ENCODE measurements at places on chromosomes 12 and 14. TPM values are rescaled to one million over a fixed set of nuclear protein-coding genes. Genes with fewer than 3 reads are reported as not detected.

Gene TTC6
- not detected for total RNA-seq

Gene GLT8D2
- 0.58 TPM for total RNA-seq

- ATAC-seq, result no peak
Measured at GRCh38 chr14:66443785-66444184, 42.4 kb upstream of the CCDC196 start.

Gene MYH6
- total RNA-seq, result 0.82 TPM

GRCh38 chr14:28651148-28651547 lies 115.4 kb upstream of the FOXG1 start:
- no peak for ATAC-seq

Gene CLMN
- 5.3 TPM for total RNA-seq

- ATAC-seq, result no peak
Measured at GRCh38 chr14:44712024-44712815, 205.1 kb upstream of the FSCB start.

Gene PRDM4
- 32.6 TPM for total RNA-seq

Gene JPH4
- total RNA-seq, result not detected

- ATAC-seq, result no peak
Measured at GRCh38 chr12:6699259-6699988, 1.2 kb downstream of the PIANP start.

Gene CLEC4C
- total RNA-seq, result not detected

Gene LUM
- total RNA-seq, result not detected

GRCh38 chr12:102026728-102027127 lies 35.1 kb downstream of the WASHC3 start:
- ATAC-seq, result no peak

Gene CLEC4E
- total RNA-seq, result not detected

DNA sequence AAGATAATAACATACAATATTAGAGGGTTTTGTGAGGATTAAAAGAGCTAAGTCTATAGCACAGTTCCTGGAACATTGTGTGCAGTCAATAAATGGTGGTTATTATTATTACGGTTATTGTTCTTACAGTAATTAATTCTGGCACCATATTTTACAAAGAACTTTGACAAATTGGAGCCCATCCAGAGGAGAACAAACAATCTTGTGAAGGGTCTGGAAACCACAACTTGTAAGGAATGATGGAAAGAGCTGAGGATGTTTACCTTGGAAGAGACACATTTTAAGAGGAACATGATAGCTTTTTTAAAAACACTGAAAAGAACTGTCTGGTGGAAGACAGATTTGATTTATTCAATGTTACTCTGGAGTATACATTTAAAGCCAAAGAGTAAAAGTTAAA lies 150.5 kb upstream of the KRR1 start:
- ATAC-seq, result no peak

GRCh38 chr12:80273144-80273543 lies 170.9 kb upstream of the PTPRQ start:
- no peak for ATAC-seq

DNA sequence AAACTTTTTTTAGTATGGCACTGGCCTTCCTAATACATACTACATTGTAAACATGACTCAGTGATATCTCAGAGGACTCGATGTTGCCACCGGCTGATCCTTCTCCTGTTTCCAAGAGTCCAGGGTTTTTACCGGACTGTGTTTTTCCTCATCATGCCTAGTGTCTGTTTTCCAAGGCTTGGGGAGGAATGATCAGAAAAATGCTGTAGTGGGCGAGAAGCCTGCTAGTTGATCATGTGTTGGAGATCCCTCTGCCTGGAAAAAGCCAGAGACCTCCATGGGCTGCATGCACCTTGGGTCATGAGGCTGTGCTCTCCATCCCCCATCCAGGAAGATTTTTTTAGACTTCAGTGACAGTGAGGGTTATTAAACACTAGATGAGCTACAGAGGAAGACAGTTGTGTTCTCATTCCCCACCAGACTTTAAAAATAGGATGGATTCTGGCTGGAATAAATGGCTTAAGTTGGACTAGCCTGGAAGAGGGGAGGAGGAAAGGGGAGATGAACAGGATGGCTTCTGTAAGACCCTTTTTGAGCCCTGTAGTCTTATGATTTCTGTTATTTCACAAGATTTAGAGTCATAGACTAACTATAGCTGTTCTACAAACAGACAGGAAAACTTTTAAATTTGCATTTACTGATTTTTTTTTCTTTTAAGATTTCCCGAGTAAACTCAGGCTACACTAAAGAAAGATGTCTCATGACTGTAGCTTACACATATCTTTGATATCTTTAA lies 145.7 kb downstream of the SAMD4A start:
- ATAC-seq, result no peak

- no peak for ATAC-seq
Measured at GRCh38 chr12:71300772-71301675, 138.6 kb upstream of the LGR5 start.

DNA sequence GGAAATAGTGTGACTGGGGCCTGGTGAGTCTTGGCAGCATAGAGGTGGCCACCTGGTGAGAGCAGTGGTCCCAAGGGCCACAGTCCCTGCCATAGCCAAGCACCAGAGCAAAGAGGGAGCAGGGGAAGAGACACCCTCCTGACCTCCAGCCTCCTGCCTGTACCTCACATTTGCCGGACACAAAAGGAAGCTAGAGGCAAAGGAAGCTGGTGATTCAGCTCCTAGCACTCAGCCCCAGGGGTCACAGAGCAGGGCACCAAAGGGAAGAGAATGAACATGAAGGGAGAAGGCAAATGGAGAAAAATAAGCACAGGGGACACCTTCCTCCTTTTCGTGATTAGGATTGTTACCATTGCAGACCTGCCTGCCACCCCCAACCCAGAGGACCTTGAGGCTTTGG lies 216.8 kb downstream of the ZFP36L1 start:
- ATAC-seq, result no peak

- peak; percentile 18 for ATAC-seq
Measured at GRCh38 chr14:58426670-58427280, 556 bp downstream of the TIMM9 start.

Gene RHEBL1
- 12.2 TPM for total RNA-seq

- no peak for ATAC-seq
Measured at GRCh38 chr12:132500142-132500855, 10.3 kb downstream of the FBRSL1 start.

- no peak for ATAC-seq
Measured at GRCh38 chr12:1279050-1279449, 288.0 kb downstream of the ERC1 start.

Gene LMBR1L
- 105 TPM for total RNA-seq

DNA sequence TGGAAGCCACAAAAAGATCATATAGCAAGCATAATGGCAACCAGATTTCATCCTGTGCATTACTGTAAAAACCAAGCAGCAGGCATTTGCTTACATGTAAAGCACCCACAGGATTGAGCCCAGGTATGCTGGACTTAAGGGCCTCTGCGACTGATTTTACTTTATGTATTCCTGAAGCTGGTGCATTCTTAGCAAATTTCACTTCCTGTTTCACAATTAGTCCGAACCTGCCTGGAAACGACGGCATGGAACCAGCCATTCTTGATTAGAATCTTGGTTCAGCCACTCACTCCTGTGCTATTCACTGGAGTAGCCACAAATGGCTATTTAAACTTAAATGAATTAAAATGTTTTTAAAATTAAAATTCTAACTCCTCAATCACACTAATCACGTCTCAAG lies 239.2 kb downstream of the NUAK1 start:
- ATAC-seq, result no peak

- ATAC-seq, result peak; percentile 80
Measured at GRCh38 chr12:117875744-117876435, 92.9 kb downstream of the KSR2 start.

- ATAC-seq, result no peak
Measured at GRCh38 chr12:52812749-52813148, 1.2 kb downstream of the KRT4 start.

Gene GPX2
- total RNA-seq, result not detected

Gene SLC10A1
- not detected for total RNA-seq

Gene ZBTB42
- total RNA-seq, result 3.0 TPM

- no peak for ATAC-seq
Measured at GRCh38 chr14:55874785-55875184, 243.4 kb upstream of the PELI2 start.

GRCh38 chr12:52266514-52266913 lies 7.9 kb upstream of the KRT86 start:
- ATAC-seq, result no peak

GRCh38 chr12:3631759-3632158 lies 121.2 kb downstream of the CRACR2A start:
- no peak for ATAC-seq
